ENCODE measurements at places on chromosomes 3 and 15.

- DNase-seq: no peak
These were observed 33.1 kb downstream of the RAB11A start for GRCh38 chr15:65902373-65902772.

- DNase-seq: no peak
These were observed 1.3 kb upstream of the IL16 start for GRCh38 chr15:81195339-81195864.

DNA sequence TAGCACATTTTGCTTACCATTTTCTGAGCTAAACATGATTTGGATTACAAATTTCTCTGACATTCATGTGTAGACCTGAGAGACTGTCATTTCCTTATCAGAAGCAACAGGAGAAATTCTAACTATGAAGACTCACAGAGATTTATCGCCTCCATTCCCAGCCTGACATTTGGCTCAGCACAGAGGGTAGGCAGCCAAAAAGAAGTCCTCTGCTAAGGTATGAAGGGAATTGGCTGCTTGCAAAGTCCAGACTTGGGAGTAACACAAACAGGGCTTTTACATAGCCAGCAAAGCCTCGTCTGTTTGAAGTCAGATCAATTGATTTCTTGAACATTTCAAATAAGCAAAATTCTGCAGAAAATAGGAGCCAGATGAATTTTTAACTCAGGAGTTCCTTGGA lies 57.0 kb upstream of the CMSS1 start:
- DNase-seq: no peak

DNA sequence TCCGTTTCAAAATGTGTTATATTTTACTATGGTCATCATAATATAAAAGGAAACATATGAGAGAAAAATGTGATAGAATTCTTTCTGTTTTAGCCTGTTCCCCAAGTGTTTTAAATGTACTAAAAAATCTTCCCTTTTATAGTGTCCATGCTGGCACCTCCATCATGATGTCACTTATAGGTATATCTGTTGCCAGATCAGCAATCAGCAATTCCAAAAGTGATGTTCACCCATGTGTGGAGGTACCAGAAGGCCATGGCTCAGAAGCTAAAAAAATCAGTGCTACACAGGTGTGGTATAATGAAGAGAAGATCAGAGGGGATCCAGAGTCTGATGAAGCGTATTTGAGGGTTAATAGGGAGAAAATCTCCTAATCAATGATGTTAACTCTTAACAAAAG lies 1.1 kb upstream of the GPR15 start:
- no peak for DNase-seq

- DNase-seq: no peak
These were observed 307.1 kb downstream of the MECOM start for GRCh38 chr3:169356284-169356955.

- no peak for DNase-seq
These were observed 26.2 kb downstream of the EDC3 start for GRCh38 chr15:74669627-74670026.

DNA sequence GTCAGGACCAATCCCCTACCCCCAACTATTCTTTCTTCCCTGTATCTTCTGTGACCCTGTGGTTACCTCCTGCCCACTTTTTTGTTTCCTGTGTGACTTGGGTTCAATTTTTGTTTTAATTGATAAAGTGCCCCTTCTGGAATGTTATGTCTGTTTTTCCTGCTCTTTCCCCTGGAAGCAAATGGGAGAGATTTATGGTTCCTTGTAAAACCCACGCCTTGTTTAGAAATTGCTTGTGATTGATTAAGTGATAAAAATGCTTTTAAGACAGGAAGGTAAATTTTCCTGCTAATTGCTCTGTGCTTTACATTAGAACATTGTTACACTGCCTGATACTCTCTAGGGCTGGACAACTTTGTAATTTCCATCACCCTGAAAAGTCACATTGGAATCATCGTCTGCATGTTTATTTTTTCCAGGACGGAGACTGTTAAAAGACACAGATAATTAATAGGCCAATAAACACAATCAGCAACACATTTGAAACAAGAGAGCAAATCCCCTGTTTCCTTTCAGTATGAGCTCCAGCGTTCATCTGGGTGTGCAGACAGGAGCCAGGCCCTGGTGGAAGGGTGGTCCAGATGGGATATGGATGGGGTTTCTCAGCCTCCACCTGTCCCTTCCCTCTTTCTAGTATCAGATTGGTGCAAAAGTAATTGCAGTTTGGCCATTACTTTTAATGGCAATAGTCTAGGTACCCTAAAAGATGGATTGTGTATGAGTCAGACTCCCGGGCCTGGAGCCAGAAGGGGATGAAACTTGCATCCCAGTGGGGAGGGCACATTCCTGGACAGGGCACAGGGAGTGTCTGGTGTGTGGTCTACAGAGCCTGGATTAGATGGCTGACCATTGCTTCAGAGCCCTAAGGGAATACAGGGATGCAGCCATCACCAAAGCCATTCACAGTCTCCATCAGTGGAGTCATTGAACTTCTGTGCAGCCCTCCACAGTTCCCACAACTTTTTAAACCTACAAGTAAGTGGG lies 58.1 kb upstream of the AGBL1 start:
- DNase-seq: no peak

DNA sequence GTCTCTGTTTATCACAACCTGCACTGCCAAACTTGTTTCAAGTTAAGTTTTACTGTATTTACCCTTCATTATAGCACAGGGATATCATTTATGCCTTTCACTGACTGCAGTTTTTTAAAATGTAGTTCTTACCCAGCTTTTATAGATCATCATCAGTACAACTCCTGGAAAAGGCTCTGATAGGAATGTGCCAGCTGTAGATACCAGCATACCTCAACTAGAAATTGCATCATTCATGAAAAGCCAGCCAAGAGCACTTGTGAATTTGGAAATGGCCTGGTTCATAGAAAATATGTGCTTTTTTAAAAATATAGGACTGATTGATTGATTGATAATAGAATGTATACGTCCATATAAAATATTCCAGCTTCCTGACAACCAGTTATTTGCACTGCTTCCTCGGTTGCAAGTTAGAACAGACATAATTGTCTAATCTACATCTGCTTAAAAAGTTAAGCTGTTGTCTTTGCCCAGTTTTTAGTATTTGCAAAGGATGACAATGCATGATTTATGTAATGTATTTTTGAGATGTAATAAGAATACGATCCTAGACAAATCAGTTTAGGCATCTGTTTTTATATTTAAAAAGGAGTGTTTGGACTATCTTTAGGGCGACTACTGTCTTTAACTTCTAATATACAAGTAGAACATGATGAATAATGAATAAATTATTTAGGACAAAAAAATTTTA lies 58.5 kb downstream of the DCUN1D1 start:
- no peak for DNase-seq

DNA sequence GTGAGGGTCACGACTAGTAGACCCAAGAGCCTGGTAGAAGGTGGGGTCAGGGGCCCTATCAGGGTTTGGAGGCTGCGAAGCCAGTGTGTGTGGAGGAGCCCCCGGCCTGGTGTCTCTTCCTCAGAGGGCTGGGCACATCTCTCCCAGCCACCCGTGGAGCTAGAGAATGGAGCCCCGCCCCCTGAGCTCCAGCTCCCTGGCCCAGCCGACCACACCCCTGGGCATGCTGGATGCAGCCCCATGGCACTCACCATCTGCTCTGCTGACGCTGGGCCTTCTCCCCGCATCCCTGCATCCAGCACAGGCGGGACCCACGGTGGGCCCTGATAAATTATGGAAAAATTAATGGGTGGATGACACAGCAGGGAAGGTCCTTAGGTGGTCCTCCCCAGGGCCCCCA lies 17.5 kb downstream of the ANKRD63 start:
- DNase-seq: no peak

GRCh38 chr3:95738045-95738444 lies 1076.3 kb upstream of the EPHA6 start:
- no peak for DNase-seq

DNA sequence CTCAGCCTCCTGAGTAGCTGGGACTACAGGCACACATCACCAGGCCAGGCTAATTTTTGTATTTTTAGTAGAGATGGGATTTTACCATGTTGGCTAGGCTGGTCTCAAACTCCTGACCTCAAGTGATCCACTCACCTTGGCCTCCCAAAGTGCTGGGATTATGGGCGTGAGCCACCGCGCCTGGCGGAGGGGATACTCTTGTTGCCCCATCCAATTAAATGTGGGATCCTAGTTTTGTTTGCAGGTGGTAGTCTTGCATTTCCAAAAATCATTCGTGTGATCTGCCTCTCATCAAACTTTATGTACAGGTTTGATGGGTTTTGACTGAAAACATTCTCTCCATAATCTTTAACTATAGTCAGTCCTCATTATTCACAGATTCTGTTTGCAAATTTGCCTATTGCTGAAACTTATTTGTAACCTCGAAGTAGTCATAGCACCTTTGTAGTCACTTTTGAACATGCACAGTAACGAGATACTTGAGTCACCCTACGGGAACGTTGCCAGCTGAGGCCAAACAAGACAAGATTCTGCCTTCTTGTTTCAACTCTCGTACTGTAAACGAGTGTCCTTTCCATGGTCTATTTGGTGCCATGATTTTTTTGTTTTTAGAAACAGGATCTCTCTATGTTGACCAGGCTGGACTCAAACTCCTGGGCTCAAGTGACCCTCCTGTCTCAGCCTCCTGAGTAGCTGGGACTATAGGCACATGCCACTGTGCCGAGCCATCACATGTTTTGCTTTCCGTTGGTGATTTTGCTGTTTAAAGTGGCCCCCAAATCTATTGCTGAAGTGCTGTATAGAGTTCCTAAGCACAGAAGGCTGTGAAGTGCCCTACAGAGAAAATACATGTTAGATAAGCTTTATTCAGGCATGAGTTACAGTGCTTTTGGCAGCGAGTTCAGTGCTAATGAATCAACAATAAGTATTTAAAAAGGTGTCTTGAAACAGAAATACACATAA lies 8.1 kb upstream of the MAPK6 start:
- no peak for DNase-seq

GRCh38 chr3:144244662-144245061 lies 273.0 kb downstream of the DIPK2A start:
- no peak for DNase-seq

GRCh38 chr3:185555101-185555501 lies 2.7 kb upstream of the LIPH start:
- DNase-seq: no peak

DNA sequence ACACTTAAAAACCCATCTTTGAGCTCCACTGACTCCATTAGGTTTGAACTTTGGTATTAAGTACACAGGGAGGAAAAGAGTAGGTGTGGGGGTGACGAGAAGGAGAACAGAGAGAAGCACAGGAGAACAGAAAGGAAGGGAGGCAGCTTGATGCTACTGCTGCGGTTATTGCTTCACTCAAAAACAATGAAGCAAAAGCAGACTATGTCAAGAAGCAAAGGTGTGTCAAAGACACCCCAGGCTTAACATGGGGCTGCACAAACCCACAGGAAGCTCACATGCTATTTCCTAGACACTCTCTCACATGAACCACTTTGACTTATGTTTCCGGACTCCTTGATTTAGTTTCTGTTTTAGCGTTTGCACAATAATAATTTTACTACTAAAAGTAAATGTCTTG lies 961.0 kb upstream of the CFAP20DC start:
- DNase-seq: no peak

GRCh38 chr15:33114374-33114717 lies 80.2 kb downstream of the FMN1 start:
- DNase-seq: no peak

DNA sequence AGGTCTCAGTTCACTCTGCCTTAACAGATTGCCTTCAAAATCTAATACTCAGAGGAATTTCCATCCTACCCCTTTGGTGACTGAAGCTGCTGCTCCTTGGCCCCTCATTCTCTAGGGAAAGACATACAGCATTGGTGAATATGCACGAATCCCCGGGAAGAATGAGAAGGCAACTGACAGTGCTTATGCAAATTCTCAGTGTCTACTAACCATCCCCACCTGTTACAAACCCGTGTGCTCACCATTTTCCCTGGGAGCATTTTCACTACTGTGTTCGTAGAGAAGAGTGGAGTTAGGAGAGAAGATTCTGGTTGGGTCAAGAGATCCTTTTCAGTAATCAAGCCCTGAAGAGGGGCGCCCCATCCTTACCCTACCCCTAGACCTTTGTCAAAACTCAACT lies 37.7 kb downstream of the SYNM start:
- no peak for DNase-seq

- no peak for DNase-seq
These were observed 146.2 kb upstream of the SEMA6D start for GRCh38 chr15:47570881-47571640.

GRCh38 chr3:195270079-195270816 lies 711 bp downstream of the XXYLT1 start:
- DNase-seq: peak; percentile 50

GRCh38 chr3:119978554-119979208 lies 115.6 kb downstream of the GSK3B start:
- DNase-seq: no peak

- no peak for DNase-seq
These were observed 22.5 kb downstream of the UPK1B start for GRCh38 chr3:119195911-119196310.

GRCh38 chr3:63992516-63993209 lies 30.6 kb downstream of the PSMD6 start:
- no peak for DNase-seq

GRCh38 chr15:62173215-62173614 lies 8.1 kb upstream of the C2CD4B start:
- DNase-seq: no peak

- DNase-seq: no peak
These were observed 33.0 kb upstream of the HHATL start for GRCh38 chr3:42735615-42736014.

- no peak for DNase-seq
These were observed 594.2 kb downstream of the NAALADL2 start for GRCh38 chr3:175453361-175453760.

DNA sequence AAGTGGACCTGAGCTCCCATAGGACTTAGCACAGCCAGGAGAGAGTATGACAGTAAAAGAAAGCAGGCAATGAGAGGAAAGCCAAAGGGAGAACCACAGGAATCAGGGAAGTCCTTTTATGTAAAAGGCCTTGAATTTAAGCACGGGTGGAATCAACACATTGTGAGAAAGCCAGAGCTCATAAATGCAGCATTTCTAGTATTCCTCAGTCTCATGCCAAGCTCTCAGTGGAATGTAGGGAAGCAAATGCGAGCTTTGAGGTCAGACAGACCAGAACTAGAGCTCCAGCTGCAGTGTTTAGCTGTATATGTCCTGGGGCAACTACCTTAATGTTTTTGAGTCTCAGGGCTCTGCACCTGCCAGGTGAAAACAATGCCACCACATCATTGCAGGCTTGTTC lies 132.1 kb upstream of the TRIM42 start:
- DNase-seq: no peak

GRCh38 chr3:158770741-158771350 lies 31.0 kb upstream of the MFSD1 start:
- no peak for DNase-seq
